ENCODE measurements at places on chromosomes 5 and 9.

- no peak for DNase-seq
Observed at GRCh38 chr9:27125936-27126335, 16.9 kb downstream of the TEK start.

GRCh38 chr5:178069909-178070308 lies 43.4 kb upstream of the N4BP3 start:
- no peak for DNase-seq

DNA sequence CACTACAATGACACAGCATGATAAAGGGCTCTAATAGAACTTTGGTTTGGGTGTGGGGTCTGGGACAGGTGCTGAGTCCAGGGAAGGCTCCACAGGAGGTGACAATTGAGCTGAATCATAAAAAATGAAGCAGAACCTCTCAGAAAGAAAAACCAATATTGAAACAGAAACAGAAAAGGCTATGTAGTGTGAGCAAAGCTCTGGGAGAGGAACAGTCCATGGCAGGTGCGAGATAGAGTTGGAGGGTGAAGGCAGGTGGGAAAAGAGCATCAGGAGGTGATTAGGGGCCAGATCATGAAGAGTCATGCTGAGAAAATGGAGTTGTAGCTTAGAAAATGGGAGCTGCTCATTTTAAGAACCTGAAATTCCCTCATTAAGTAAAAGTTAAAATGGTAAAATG lies 164.9 kb downstream of the KCTD16 start:
- DNase-seq, result no peak

- DNase-seq, result no peak
Observed at GRCh38 chr5:2627867-2628266, 123.6 kb downstream of the IRX2 start.

DNA sequence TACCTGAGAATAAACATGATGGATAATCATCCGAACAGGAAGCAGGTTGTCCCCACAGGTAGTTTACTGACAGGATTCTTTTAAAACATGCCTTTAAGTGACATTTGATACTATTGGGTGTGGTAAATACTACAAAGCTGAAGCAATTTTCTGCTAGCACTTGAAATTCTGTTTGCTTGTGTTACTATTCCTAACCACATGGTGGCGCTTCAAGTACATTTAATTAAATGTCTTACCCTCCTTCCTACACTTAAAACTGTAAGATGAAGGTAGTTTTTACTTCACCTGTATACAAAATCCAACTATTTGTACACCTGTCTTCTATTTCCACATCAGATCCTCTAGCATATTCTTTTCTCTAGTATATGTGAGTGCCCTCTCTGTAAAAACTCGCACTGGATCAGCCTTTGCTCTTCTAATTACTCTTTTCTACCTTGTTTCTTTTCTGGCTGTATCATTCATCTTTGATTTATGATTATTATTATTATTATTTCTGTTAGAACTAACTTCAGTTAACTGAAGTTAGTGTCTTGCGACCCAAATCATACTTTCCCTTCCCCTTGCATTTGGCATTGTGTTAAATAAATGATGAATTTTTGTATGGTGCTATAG lies 18.4 kb downstream of the SLC25A46 start:
- peak; percentile 9 for DNase-seq

DNA sequence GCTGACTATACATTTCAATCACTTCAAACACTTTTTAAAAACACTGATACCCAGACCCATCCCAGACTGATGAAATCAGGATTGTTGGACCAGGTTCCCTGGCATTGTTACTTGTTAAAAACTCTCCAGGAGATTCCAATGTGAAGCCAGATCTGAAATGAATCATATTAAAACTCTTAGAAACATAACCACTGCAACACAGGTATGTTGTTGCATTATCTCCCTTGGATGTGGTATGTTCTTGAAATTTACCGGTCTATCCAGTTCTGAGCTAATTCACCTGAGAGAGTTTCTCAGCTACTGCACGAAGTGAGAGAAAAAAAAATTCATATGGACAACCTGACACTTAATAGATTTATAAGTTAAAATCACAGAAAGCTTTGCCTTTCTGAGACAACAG lies 21.8 kb downstream of the MEF2C start:
- DNase-seq, result no peak

- no peak for DNase-seq
Observed at GRCh38 chr5:142422429-142422828, 97.6 kb upstream of the SPRY4 start.

GRCh38 chr5:13382232-13382631 lies 562.3 kb downstream of the DNAH5 start:
- no peak for DNase-seq

All from NCI-H1105 (cell line).